SJCRH30 (cell line): ENCODE measurements at places on chromosomes 5 and 9. TPM values are rescaled to one million over a fixed set of nuclear protein-coding genes. Genes with fewer than 3 reads are reported as not detected.

THBS4 gene
- 4.6 and 6.0 TPM in 2 replicates for total RNA-seq

PLPP7 gene
- 1.8 TPM in 2 replicates for total RNA-seq

DNA sequence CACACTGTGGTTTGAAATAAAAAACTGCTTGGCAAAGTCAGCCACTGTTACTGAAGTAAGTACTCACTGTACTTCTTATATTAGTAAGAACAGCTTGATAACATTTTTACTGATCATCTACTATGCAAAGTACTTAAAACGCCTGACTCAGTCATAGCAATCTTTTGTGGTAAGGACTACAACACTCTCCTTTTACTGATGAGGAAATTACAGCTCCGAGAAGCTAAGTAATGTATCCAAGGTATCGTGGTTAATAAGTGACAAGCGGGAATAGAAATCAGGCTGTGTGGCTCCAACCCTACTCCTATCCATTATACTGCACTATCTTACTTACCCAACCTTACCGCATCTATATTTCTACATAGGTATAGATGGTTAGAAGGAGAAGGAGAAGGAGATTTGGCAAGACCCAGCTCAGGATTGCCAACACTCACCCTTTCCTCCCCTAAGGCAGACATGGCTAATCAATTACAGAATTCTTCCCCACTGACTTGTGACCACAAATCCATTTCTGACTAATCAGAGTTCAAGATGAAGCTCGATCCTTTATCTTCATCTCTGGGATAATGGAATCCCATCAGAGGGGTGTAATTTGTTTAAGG is 281.4 kb downstream of the SPOCK1 start:
- DNase-seq: no peak

DNA sequence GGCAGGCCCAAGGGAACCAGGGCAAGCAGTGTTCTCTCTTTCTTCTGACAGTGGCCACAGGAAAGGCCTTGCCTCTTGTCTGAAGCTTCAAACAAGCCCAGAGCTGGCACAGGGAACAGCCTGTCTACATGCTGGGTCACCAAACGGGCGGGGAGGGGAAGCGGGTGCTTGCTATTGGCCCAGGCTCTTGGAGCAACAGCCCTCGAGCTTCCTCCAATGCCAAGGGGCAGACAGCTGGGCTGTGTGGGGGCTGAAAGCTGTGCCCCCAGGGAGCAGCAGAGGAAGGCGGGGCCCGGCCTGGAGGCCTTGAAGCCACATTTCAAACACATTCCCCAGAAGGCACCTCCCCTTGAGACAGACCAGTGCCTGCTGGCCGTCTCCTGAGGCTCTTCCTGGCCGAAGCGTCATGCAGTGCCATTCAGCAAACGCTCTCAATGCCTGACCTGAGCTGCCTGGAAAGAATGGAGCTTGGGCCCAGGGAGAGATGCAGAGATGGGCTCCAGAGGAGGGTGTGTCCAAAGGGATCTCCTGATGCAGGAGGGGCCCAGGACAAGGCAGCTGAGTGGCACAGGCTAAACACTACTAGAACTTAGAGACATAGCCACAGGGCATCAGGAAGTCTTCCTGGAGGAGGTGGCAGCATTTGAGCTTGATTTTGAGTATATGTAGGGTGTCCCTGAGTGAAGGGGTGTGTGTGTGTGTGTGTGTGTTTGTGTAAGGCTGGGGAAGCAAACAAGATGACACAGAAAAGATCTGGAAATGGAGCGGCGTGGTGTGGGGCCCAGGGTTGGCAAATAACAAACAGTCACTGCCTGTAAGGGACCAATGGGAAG is 2.5 kb downstream of the FIBCD1 start:
- peak; percentile 95 for DNase-seq

DNA sequence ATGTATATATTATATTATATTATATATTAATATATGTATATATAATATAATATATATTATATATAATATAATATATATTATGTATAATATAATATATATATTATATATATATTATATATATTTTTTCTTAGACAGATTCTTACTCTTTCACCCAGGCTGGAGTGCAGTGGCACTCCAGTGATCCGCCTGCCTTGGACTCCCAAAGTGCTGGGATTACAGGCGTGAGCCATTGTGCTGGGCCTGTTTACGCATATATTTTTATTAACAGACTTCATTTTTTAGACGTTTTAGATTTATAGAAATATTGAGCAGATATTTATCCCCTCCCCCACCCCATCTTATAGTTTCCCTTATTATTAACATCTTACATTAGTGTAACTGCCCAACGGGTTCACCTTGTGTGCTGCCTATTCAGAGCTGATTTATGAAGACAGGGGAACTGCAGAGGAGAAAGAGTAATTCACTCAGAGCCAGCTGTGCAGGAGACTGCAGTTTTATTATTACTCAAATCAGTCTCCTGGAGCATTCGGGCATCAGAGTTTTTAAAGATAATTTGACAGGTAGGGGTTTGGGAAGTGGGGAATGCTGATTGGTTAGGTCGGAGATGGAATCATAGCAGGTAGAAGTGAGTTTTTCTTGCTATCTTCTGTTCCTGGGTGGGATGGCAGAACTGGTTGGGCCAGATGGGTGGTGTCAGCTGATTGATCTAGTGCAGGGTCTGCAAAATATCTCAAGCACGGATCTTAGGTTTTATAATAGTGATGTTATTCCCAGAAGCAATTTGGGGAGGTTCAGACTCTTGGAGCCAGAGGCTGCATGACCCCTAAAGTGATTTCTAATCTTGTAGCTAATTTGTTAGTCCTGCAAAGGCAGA is 93.4 kb downstream of the UNC13B start:
- DNase-seq: no peak

- no peak for DNase-seq
These were observed 10.8 kb upstream of the CCDC69 start for GRCh38 chr5:151234476-151235238.

DNA sequence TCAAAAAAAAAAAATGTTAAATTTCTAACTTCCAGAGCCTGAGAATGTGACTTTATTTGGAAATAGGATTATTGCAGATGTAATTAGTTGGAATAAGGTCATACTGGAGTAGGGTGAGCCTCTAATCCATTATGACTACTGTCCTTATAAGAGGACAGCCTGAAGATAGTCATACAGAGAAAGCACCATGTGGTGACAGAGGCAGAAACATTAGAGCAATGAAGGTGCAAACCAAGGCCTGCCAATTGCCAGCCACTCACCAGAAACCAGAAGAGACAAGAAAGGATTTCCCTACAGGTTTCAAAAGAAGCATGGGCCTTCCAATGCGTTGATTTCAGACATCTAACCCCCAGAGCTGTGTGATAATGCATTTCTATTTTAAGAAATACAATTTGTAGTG is 659.2 kb upstream of the CHD1 start:
- DNase-seq: no peak

- no peak for DNase-seq
These were observed 4.8 kb downstream of the ASB6 start for GRCh38 chr9:129637102-129637501.
